ENCODE measurements at places on chromosomes 13 and 19.

DNA sequence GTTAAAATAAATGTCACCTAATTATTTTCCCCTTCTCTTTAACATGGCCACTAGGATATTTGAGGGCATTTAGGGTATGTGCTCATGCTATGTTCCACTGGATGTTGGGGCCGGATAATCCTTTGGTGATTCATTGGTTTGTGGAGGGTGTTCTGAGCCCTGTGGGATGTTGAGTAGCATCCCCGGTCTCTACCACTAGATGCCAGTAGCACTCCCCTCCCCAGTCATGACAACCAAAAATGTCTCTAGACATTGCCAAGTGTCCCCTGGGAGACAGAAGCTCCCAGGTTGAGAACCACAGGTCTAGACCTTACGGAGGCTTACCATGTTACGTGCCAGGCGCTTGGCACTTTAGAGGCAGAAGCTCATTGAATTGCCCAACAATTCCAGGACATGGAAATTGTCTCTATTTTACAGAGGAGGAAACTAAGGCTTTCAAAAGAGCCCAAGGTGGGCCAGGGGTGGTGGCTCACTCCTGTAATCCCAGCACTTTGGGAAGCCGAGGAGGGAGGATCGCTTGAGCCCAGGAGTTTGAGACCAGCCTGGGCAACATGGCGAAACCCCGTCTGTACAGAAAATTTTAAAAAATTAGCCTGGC is 14.1 kb downstream of the SHANK1 start:
- DNase-seq, result peak; percentile 33

GRCh38 chr19:14112051-14112808 is 5.3 kb downstream of the PRKACA start:
- no peak for DNase-seq

DNA sequence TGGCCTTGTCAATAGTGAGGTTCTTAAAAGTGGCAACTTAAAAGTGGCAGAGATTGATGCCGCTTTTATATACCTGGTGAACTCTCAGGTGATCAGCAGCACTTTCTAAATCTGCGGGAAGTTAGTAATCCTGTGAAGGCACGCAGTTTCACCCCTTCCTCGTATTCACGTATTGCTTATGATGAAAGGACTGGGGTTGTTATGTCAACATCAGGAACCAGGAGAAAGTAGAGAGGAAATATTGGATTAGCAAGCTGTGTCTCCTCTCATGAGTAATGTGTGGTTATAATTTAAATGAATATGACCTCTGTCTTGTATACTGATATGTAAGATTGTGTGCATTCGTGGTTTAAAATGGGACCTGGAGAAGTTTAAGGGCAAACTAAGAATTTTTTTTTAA is 544.6 kb downstream of the SLITRK6 start:
- no peak for DNase-seq

- no peak for DNase-seq
These were observed 761.5 kb downstream of the EFNB2 start for GRCh38 chr13:105773863-105774538.

DNA sequence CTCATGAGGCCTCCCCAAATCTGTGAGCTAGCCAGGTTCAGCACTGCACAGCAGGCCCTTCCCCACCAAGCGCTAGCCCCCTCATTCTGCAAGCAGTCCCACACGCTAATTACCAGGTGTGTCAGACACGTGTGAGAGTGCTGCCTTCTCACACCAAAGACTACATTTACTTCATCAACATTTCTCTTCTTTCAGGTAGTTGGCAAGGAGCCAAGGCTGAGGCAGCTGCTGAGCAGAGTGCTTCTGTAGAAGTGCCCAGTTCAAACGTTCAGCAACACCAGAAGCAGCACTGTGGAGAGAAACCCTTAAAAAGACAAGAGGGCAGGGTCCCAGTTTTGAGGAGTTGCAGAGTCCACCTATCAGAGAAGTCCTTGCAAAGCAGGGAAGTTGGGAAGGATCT is 6.4 kb downstream of the ZNF773 start:
- no peak for DNase-seq

- DNase-seq, result no peak
These were observed 179.2 kb downstream of the ABCC4 start for GRCh38 chr13:95122063-95122462.

DNA sequence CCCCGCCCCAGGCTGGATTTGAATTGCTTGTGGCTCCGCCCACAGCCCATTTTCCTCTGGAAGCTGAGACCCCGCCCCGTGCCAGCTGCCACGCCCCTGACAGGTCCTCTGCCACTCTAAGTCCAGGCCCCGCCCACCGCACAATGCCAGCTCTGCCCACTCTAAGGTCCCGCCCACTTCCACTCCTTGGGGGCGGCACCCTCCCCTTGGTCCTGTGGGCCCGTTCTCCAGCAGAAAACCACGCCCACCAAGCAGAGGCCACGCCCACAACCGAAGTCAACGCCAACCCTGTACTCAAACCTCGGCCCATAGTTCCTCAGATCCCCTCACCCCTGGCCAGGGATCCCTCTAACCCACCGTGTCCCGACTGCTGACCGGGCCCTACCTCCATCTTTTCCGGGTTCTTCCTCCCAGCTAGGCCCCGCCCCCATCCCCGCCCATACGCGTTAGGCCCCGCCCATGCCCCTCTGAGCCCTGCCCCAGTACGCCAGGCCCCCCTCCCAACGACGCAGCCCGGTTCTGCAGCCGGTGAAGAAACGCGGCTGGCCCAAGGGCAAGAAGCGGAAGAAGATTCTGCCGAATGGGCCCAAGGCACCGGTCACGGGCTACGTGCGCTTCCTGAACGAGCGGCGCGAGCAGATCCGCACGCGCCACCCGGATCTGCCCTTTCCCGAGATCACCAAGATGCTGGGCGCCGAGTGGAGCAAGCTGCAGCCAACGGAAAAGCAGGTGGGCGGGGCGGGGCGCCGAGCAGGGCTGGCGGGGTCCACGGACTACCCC is 1.3 kb downstream of the HMG20B start:
- peak; percentile 39 for DNase-seq

- no peak for DNase-seq
These were observed 15.8 kb downstream of the NDUFB7 start for GRCh38 chr19:14555918-14556661.
